ENCODE measurements at places on chromosomes 4 and X.
A peak's percentile ranks its signal among the peaks of the same experiment; 100 is the strongest.

GRCh38 chrX:23478561-23478960, 143.9 kb downstream of the PTCHD1 start:
- DNase-seq: no peak

DNA sequence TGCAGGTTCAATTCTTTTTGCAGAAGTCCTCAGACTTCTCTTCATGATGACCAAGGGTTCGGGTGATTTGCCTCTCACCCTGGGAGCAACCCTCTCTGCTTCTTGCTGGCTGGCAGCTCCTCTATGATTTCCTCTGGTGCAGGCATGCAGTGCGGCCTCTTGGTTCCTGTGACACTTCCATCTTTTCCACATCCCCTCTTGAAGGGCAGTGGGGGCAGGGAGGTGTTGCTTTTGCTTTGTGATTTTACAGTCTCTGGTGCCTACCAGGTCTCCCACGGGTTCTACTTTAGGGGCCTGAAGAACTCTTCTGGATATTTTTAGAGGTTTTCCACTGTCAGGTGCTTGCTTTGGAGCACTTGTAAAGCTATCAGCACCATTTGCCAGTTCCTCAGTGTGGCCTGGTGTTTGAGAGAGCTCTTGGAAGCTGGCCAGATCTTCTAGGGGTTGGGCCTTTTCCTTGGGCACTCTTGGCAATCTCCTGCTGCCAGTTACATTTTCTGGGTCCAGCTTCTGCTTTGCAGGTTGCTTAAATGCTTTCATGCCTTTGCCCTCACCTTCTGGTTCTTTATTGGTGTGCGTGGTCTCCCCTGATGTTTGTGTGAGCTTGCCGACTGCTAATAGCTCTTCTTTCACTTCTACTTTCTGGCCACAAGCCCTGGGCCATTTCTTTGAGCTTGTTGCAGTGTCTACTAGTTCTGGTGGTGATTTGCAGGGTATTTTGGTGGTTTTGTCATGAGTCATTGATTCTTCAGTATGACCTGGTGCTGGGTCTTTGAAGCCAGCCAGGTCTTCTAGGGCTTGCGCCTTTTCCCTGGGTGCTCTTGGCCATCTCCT, 11.5 kb upstream of the CHST7 start:
- peak; percentile 76 for DNase-seq

DNA sequence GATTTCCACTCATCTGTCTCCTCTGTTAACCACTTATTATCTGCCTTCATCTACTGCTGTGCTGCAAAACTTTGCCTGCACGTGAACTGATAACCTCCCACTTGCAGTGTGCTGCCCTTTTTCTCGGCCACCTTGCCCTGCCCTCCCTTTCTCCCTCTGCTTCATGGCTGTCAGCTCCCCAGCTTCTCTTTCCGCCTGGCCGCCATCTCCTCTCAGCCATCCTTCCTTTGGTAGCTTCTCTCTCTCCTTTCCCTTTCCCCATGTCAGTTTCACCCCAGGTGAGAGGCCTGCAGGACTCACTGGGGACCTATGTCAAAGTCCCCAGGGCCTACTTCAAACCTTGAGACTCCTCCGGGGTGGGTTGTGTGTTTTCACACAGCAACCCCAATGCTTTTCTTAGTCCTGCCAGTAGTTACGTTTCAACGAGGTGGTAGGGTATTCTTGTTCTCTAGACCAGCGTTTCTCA, 6.6 kb downstream of the MSL3 start:
- no peak for DNase-seq

DNA sequence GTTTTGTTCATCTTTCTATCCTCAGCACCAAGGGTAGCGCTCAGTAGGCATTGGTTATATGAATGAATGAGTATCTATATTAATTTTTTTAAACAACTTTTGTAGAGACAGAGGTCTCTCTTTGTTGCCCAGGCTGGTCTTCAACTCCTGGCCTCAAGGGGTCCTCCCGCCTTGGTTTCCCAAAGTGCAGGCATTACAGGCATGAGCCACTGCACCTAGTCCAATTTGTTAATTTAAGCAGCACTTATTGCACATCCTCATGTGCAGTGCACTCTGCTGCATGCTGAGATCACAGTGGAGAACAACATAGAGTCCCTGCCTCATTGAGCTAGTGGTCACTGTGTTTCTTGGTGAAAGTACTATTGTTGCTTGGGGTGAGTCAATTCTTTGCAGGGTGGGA, 94.4 kb downstream of the NHSL2 start:
- no peak for DNase-seq

- DNase-seq: no peak
Measured at GRCh38 chr4:114012749-114013148, 33.3 kb upstream of the ARSJ start.

- DNase-seq: no peak
Measured at GRCh38 chr4:78324625-78325024, 226.9 kb upstream of the ANXA3 start.

GRCh38 chrX:34744521-34744920, 87.4 kb upstream of the TMEM47 start:
- no peak for DNase-seq

DNA sequence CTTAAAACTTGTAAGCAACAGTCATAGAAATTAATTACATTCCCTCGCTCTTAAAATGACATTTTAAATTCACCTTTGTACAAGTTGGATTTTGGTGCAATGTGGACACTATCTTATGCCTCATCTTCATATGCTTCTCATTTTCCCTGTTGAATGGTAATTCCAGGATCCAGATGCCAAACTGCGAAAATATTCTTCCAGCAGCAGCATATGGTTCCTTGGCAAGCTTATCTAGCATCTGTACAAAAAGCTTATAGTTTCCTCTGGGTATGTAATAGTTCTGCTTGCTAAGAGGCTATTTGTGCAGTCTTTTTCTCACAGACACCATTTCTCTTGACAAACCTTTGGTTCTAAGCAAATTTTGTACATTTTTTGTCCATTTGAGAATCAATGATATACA, 2079.7 kb upstream of the AGA start:
- no peak for DNase-seq

- no peak for DNase-seq
Measured at GRCh38 chr4:135834471-135834870, 1632.9 kb upstream of the PABPC4L start.

DNA sequence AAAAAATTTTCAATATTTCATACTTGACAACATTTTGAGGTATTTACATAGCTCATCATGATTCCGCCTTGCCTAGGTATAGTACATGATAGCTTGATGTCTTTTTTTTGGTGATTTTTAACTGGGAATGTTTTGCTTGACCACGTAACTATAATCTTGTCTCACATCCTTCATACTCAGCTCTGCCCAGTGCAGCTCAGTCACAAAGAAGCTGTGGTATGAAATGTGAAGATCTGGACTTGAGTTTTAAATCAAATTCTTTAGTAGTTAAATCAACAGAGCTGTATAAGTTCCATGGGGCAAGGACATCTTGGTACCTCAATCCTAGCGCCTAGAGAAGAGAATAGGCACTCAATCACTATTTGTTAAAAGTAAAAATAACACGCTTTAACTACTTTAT, 276.3 kb upstream of the DKK2 start:
- DNase-seq: no peak

DNA sequence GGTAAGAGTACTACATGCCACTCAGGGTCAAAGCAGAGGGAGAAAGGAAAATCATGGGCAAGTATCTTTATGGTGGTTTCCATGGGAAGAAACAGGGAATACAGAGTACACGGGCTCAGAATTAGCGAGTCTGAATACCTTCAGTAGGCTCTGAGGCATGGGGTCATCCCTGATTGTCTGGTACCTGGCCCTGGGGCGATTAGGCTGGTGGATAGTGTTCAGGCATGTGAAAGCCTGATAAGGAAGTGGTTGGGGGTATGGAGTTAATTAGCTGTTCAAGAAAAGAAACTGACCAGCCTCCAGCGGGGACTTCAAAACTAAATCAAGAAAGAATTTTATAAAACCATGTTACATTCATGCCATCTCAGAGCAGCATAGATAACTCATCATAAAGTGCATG, 518.8 kb downstream of the RAB28 start:
- no peak for DNase-seq

GRCh38 chrX:3280706-3281105, 65.7 kb downstream of the MXRA5 start:
- DNase-seq: no peak

DNA sequence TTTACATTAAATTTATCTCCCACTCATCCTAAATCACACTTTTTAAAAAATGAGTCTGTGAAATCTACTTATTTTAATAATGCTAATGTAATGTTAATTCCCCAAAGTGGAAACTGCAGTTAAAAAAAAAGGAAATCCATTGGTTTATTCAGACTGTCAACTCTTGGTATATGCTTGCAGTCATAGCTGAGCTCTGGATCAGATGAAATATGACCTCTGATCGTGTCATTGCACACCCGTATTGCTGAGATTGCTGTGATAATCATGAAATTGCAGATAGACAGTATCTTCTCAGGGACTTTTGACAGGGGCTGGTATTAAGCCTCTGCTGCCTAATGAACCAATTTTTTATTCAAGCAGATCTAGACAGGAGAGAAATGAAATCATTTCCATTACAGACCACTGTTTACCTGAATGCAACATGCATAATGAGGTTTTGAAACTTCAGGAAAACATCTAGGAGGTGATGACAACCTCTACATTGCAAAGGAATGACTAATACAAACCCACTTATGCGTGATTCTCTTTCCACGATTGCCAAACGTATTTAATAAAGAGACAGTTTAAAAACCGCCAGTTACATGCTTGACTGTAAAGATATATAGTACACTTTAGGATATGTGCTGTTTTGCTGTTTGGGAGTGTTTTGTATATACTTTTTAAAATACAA, 138.3 kb upstream of the PUDP start:
- DNase-seq: no peak

DNA sequence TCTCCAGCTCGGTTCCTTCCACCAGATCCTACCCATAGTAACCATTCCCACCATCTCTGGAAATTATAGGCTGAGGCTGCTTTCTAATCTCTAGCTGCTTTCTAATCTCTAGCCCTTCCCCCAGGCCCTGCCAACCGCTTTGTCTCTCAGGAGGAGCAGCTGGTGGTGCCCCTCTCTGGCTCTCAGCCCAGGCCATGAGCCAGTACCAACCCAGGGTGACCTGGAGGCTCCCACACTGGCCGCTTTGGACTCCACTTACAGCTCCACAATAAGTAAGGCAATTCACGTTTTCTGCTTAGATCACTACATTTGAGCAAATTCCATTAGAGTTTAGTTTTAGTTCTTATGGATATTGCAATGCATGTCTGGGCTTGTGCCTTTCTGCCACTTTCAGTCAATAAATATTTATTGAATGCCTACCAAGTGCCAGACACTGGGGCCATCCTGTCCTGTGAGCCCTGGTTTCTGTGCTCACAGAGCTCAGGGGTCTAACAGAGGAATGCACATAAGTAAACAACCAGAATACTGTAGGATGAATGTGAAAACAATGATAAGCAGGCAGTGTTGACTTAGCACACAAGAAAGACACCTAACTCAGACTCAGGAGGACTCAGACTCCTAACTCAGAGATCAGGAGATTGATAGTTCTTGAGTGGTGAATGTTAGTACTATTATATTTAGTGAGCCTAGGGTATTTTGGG, 38.9 kb downstream of the SMC1A start:
- DNase-seq: no peak

DNA sequence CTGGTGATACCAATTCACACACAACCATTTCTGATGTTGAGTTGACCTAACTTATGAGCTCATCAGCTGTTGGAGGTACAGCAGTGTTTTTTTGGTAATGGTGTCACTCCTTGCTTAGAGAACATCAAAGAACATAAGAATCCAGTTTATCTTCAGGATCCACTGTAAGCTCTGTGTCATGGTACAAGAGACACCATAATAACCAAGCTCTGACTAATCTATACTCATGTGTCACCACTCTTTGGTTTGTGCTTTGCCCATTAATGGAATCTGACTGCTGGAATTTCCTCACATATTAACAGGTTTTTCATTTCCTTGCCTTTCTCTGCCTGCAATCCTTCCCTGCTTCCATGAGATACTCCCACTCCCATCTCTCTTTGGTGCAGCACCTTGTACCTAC, 735.1 kb upstream of the LCORL start:
- DNase-seq: no peak

DNA sequence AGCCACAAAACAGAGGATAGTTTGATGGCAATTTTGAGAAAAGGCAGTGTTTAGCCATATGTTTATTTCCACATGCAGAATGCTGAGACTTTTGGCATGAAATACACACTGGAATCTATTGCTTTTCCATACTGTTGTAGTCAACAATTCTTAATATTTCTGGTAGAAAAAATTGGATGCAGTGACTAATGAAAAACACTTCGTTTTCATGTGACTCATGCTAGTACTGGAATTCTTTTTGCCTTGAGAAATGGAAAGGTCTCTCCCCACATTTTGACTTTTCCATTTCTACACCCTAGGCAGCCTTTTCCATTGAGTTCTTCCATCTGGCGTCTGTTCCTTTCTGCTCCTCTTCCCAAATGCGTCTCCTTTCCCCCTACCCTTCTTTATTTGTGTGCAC, 425.2 kb upstream of the FTHL17 start:
- DNase-seq: no peak

DNA sequence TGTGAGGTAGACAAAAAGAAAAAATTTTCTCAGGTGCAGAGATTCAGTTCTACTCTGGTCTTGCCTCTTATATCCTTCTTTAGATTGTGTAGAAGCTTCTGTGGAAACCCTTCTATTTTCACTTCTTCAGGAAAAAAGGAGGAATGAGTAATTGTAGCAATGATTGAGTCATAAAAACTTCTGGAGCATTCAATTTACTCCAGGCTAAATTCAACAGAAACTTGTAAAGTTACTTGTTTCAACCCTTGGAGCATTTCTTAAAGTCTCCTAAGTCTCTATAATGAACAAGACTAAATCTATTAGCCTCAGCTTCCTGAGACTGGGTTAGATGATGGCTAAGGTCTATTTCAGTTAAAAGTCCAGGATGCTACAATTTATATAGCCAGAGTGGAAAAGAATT, 29.9 kb downstream of the BOD1L1 start:
- DNase-seq: no peak

DNA sequence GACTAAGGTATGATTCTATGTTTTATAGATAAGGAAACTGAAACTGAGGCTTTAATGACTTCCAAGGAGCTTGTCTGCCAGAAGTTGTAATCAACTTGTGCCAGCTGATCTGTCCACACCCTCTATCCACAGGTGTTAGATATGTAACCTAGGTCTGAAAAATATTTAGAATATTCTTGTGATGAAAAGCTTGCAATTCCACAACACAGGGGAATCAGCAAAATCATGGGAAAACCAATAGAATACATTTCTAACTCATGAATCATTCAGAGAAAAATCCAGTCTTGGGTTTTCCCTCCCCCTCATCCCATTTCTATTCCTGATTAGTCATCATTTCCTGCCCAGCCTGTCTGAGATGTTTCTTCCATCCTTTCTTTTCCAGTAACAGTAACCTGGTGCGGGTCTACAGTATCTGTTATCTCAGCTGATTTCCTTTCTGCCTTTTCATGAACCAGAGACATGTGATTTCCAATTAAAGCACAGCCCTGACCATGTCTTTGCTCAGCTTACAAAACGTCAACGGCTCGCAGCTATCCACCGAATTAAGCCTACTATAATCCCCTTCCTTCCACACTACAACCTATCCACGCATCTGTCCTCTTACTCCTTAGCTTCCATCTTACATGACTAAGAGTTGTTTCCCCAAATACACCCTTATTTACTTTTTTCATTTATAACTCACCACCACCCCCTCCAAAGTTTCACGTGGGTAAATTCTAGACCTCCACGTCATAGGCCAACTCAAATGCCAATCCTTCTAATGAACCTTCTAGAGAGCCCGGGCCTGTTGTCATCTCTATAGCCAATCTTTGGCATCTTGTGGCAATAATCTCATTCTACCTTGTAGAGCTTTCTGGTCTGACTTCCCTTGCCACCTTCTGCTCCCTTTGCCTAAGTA, 961 bp upstream of the NOCT start:
- peak; percentile 39 for DNase-seq

GRCh38 chr4:7367864-7368277, 66.9 kb downstream of the PSAPL1 start:
- no peak for DNase-seq

Data from NB4 (cell line).